IPS DF 19.7 (cell line): ENCODE measurements at places on chromosomes 5 and 9.

DNA sequence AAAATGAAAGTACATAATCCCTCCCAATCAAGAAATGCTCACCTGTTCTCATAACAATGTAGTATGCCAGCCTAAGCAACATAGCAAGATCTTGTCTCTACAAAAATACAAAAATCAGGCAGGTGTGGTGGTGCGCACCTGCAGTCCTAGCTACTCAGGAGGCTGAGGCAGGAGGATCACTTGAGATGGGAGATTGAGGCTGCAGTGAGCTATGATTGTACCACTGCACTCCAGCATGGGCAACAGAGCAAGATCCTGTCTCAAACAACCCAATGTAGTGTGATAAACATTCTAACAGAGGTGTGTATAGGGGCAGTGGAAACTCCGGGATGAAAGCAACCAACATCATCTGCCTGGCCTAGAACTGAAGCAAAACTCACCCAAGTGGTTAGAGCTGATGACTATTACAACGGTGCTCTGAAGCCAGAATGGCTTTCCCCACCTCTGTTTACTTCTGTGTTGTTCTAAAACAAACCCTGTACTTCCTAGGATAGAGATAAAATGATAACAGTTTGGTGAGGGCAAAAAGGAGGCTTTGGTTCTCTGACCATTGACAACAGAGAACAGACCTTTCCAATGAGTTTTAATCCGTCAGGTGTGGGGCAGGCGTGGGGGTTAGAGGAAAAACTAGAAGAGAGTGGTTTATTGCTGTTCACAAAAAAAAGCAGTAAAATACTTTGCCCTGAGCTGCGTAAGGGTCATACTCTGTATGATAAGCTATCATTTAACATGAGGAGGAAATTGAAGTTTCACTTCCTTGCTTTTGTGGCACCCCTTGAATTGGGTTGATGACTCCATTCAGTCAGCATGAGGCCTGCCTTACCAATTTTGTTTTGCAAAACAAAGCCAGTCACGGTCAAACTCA lies 18.9 kb downstream of the WNT8A start:
- DNase-seq, result no peak

DNA sequence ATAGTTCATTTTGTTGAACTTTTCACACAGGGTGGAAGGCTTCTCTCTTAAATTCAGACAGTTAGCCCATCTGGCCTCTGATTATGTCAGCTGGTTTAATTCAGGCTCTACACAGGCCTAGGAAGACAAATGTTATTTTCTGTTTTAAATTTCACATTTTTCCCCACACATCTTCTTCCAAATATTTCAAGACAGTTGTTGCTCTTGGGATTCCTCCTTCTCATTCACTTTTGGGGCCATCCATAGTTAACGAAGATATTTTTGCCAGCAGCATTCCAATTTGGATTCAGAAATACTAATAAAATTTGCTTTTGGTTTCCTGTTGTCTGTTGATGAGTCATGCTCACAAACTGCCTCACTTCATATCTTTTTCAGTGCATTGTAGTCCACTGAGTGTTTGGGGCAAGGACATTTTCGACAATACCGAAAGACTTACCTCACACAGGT lies 475.4 kb downstream of the DMAC1 start:
- no peak for DNase-seq

GRCh38 chr9:110065532-110065931 lies 142.4 kb downstream of the C9orf152 start:
- no peak for DNase-seq

- DNase-seq, result no peak
Observed at GRCh38 chr5:73032635-73033034, 76.8 kb downstream of the FCHO2 start.

GRCh38 chr9:38417003-38417945 lies 7.0 kb downstream of the IGFBPL1 start:
- no peak for DNase-seq

- DNase-seq, result no peak
Observed at GRCh38 chr9:31790720-31791119, 593.7 kb upstream of the ACO1 start.

- DNase-seq, result no peak
Observed at GRCh38 chr5:65910711-65911110, 15.7 kb upstream of the ERBIN start.

DNA sequence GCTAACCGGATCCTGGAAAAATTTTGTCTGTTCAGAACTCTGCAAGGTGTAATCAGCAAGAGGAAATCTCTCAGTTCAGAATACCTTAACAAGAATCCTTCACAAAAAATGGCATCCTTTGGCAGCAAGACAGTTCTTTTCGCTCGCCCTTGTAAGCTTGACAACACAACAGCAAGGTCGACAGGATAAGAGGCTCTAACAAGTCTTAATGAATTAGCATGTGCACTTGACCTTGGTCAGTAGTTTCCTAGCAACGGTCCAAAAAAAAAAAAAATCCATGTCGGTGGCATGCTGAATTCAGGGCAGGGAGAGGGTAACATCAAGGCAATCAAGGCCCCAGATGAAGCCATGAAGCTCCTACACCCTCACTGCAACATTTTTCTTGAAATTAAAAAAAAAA lies 172.8 kb downstream of the APBA1 start:
- no peak for DNase-seq

GRCh38 chr5:9831823-9832222 lies 201.7 kb upstream of the TAS2R1 start:
- DNase-seq, result no peak
